ENCODE measurements at places on chromosomes 7 and 10. TPM values are rescaled to one million over a fixed set of nuclear protein-coding genes. Genes with fewer than 3 reads are reported as not detected.
A peak's percentile ranks its signal among the peaks of the same experiment; 100 is the strongest.

- DNase-seq, result no peak
Measured at GRCh38 chr10:6327961-6328698, 125.4 kb downstream of the PFKFB3 start.

MYOF gene
- 37.8 TPM for total RNA-seq

OR2A42 gene
- total RNA-seq, result not detected

SORBS1 gene
- total RNA-seq, result 1.0 TPM

GRCh38 chr10:6394084-6394483 is 186.0 kb downstream of the PRKCQ start:
- DNase-seq, result no peak

HMX3 gene
- not detected for total RNA-seq

ST7 gene
- total RNA-seq, result 8.1 TPM

IL2RA gene
- 980 TPM for total RNA-seq

DNA sequence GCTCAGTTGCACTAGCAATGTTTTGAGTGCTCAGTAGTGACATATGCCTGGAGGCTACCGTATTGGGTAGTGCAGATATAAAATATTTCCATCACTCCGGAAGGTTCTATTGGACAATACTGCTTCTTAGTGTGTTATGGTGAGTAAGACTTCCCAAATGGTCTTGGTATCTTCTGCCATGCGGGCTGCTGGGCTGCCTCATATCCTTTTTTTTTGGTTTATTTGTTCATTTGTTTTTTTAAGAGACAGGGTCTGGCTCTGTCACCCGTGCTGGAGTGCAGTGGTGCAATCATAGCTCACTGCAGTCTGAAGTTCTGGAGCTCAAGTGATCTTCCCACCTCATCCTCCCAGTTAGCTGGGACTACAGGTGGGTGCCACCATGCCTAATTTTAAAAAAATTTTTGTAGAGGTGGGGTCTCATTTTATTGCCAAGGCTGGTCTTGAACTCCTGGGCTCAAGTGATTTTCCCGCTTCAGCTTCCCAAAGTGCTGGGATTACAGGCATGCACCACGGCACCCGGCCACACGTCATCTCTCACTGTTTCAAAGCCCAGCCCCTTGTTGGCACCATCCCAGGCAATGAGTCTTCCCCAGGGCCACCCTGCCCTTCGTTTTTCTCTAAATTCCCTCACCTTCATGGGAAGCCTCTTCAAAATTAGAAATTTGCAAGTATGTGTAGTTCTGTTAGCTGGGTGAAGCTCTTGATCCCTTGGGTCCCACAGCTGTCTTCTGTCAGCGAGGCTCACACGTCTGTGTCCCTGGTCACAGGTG is 111.0 kb upstream of the KLF14 start:
- no peak for DNase-seq

DNA sequence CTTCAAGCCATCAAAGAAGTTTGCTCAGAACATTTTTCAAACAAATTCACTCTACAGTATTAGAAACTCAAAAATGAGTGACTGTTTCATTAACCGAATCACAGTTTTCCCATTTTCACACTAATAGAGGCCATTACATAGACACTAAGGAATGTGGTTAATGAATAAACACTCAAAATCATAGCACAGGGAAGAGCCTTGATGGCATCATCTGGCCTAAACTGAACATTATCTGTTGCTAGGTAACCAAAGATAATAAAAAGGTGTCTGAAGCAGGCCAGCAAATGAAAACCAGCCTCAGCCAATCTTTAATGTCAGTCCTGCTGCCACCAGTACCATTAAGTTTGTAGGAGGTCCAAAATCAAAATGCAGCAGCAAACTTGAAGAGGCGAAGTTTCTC is 492.4 kb upstream of the STEAP1 start:
- no peak for DNase-seq

GRCh38 chr7:18363751-18364380 is 131.7 kb upstream of the HDAC9 start:
- no peak for DNase-seq

DNA sequence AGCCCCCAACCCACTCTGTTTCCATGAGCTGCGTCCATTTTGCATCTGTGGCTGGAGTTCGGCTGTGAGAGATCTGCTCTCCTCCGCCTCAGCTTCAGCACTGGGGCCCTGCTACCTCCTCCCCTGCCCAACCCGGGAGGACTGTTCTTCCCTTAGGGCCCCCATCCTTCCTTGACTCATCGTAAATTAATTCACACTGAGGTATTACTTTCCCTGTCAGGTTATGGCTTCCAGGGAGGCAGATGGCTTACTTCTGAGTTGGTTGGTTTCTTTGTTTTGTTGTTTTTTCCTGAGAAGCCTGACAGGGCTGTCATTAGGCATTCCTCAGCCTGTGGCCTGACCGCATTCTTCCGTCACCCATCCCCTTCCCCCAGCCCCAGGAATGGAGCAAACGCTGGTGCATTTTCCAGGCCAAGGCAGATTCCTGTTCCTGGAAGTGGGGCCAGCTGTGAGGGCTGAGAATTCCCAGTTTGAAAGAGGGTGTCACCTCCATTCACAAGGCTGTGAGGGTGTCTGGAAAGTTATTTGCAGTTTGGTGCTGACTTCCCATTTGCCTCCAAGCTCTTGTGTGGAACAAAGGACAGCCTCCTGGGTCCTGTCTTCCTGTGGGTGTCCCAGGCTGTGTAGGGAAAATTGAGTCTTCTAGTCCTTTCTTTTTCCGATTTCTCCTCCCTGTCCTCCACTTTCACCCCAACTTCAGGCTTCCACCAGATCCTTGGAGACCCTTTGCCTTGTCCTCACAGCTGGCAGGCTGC is 11.7 kb downstream of the CPA5 start:
- DNase-seq, result no peak

DNA sequence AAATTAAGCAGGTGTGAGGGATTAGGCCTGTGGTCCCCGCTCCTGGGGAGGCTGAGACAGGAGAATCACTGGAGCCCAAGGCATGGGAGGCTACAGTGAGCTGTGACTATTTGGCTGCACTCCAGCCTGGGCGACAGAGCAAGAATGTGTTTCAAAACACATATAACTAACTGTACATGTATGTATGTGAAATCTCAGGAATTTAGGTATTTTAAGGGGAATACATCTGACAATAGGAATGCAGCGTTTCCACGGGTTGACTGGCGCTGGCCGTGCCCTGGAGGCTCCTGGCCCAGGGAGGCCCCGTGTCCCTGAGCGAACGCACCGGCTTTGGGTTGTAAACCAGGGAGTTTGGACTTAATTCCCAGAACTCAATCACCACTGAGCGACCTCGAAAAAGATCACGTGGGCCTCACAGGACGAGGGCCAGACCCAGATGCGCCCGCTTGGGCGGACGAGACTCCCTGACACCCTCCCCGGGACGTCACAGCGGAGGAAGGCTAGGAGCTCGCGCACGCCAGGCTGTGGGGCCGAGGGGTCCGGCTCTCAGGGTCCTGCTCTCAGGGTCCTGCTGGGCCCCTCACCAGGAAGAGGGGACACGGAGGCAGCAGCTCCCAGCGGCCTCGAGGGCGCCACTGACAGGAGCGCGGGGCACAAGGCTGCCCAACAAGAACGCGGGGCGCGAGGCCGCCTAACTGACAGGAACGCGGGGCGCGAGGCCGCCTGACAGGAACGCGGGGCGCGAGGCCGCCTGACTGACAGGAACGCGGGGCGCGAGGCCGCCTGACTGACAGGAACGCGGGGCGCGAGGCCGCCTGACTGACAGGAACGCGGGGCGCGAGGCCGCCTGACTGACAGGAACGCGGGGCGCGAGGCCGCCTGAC is 18.4 kb downstream of the PTPRN2 start:
- DNase-seq, result no peak

ADCY1 gene
- 1.2 TPM for total RNA-seq

SPACDR gene
- 4.2 TPM for total RNA-seq

MLXIPL gene
- total RNA-seq, result not detected

GRCh38 chr10:114043532-114044246 is at the start of gene ADRB1:
TSS of gene ADRB1 (plus strand) at chr10:114043866. CDS start at chr10:114044133, 267 bp downstream.
- peak; percentile 60 for DNase-seq

- DNase-seq, result peak; percentile 62
Measured at GRCh38 chr7:24757353-24758275, at the start of gene GSDME. TSS of gene GSDME (minus strand) at chr7:24757464. CDS start at chr7:24749774, 7,690 bp downstream.

ASZ1 gene
- not detected for total RNA-seq

EVX1 gene
- not detected for total RNA-seq

- peak; percentile 62 for DNase-seq
Measured at GRCh38 chr10:100827819-100828737, 82.7 kb downstream of the PAX2 start.

GRCh38 chr7:106260136-106260561 is 24.6 kb downstream of the NAMPT start:
- no peak for DNase-seq

- DNase-seq, result peak; percentile 9
Measured at GRCh38 chr10:104527013-104527412, 114.1 kb upstream of the SORCS3 start.

DNA sequence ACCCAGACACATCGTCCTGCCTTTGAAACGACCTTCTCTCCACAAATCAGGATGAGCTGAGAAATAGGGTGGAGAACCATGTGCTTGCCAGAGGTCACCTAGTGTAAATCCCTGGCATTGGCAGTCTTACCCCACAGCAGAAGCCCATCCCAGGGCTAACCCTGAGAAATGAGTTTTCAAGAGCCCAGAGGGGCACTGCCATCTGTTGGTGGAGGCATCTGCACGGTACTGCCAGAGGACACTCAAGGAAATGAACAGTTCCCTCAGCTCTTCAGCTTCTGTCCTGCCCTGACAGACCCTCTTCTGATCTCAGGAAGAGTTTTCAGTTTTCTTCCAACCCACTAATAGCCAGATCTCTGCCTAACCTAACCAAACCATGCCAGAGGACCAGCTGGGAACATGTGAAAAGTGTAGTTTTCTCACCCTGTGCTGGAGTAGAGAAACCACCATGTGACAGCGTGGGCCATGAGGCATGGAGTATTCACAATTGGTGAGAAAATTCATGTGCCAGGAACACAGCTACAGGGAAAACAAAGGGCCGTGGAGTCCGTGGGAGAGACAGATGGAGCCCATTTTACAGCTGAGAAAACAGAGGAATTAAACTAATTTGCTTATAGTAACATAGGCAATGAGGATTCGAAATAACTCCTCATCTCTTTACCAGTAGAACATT is 37.7 kb upstream of the ITPRID1 start:
- no peak for DNase-seq

RBM20 gene
- 0.05 TPM for total RNA-seq
